ENCODE measurements at places on chromosomes 3 and 15. TPM values are rescaled to one million over a fixed set of nuclear protein-coding genes. Genes with fewer than 3 reads are reported as not detected.

- DNase-seq: no peak
Observed at GRCh38 chr3:117842086-117842485, 1132.5 kb downstream of the TUSC7 start.

The ADIPOQ gene
- total RNA-seq: not detected

DNA sequence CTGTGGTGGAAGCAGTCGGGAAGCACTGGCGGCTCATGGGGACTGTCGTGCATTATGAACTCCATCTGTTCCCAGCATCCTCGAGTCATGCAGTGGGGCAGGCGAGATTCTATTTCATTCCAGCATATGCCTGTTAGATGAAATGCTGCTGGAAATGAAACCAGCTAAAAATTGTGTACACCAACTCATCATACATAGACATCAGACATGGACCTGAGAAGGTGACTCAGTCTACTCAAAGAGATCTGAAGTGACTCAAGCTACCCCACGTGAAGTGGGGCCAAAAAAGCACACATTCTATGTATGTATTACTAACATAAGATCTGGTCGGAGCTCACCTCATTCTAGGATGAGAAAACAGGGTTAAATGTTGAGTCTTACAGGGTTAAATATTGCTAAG, 47.5 kb upstream of the FAM98B start:
- DNase-seq: no peak

DNA sequence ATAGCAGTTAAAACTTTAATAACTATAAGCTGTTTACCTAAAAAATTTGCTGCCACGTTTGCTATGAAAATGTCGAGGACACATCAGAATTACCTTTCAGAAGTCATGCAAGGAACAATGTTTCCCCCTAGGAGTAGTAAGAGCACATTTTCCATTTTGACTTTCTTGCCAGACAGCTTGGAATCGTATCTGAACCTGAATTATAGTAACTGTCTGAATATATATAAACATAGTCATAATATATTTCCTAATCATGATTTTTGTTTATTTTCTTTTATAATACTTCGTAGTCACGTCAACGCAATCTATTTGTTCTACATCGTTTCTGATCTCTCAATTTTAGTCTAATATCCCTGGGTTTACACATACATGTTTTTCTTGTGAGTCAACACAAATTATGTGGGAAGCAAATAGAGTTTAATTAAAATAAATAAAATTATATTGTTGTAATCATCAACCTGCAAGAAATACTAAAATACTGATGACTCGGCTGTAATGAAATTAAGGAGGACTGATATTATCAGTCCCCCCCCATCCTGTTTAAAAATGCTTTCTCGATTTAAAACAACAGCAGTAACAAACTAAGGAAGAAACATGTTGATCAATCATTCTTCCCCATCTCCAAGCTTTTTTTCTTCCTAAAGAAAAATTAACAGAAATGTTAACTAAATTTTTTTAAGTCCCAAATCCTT, 78.4 kb downstream of the MME start:
- no peak for DNase-seq

The C3orf85 gene
- not detected for total RNA-seq

The GATM gene
- 0.26 TPM for total RNA-seq

The NR1I2 gene
- not detected for total RNA-seq

DNA sequence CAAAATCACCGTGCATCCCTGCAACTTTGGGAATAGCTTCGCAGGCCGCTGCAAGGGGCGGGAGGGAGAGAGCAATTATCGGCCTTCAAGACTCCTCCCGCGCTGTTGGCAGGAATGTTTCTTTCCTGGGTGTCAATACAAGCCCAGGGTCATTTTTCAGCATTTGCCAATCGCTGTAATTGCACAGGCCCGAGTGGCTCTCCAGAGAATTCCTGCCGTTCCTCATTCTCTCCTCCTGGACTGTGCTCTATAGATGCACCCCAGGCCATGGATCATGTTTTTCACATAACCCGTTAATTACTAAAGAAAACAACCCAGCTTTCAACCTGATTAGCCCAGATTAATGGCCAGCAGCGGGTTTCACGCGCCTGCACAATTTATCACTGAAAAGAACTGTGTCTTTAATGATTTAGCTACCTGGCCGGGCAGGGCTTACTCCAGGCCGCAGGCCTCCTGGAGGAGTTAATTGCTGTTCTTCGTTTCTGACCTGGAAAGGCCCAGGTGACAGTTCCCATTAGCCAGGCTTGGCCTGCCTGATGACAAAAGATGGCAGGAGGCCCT, 144.3 kb downstream of the OPA1 start:
- no peak for DNase-seq

The GJD2 gene
- total RNA-seq: not detected

The COL6A5 gene
- total RNA-seq: not detected

DNA sequence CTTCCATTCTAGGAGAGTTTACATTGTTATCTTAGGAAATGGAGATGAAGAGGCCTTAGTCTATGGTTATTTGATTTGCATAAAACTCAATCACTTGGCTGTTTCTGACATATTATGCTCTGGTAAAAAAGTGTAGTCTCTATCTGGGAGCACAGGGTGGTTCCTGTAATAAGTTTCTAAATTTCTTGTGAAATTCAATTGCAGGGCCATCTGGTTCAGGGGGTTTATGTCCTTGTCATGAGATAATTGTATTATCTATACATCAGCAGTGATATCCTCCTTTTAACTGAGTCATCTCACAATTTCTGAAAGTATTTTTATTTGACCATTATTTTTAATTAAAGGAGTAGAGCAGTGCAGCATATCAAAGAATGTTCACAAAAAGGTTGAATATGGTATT, 203.3 kb downstream of the MFSD1 start:
- no peak for DNase-seq

DNA sequence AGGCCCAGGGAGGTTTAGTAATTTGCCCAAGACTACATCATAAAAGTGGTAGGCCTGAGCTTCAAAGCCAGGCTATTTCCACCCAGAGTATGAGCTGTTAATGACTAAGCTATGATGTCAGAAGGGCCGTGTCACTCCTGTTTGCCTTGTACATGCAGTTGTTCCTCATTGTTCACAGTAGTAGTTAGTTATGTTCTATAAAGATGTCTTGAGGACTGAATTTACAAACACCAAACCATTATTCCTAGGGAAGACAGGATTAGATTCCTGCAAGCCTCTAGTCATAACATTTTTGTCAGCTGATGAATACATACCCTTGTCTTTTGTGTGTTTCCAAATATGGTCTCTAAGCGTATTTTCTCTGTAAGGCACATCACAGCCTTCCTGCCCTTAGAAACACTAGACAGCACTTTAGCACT, 20.9 kb upstream of the LARS2 start:
- DNase-seq: no peak

DNA sequence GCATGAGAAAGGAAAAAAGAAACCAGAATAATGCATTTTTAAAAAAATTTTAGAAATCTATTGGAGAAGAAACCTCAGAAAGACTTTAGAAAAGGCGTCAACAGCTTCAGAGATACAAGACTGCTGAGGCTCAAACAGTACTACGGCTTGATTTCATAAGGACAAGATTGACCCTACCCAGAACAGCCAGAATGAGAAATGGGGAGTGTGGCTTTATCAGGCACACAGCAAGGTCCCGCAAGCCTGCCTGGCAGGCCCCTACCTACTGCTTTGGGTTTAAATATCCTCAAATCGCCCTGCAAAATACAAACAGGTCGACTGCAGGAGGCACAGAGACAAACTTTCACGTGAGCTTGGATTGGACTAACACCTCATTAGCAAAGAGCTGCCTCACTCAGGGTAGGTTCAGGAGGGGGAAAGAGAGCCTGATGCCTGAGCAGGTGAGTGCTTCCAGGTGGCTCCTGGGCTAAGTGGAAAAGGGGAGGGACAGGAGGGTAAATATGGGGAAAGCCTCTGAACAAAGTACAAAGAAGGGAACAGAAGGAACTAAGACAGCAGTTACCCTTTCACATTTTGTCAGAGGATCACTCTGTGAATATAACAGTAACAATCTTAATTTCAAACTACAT, 87.5 kb downstream of the RORA start:
- no peak for DNase-seq

The ZBED2 gene
- total RNA-seq: under 0.01 TPM

The CYP8B1 gene
- not detected for total RNA-seq

The NEK10 gene
- total RNA-seq: 1.9 TPM

GRCh38 chr3:36489679-36490425, 109.5 kb downstream of the STAC start:
- no peak for DNase-seq

- DNase-seq: peak; percentile 66
Observed at GRCh38 chr15:89317186-89317720, 17.4 kb downstream of the POLG start.

The TGM4 gene
- 0.13 TPM for total RNA-seq

- no peak for DNase-seq
Observed at GRCh38 chr3:43043071-43043766, 62.7 kb downstream of the POMGNT2 start.

DNA sequence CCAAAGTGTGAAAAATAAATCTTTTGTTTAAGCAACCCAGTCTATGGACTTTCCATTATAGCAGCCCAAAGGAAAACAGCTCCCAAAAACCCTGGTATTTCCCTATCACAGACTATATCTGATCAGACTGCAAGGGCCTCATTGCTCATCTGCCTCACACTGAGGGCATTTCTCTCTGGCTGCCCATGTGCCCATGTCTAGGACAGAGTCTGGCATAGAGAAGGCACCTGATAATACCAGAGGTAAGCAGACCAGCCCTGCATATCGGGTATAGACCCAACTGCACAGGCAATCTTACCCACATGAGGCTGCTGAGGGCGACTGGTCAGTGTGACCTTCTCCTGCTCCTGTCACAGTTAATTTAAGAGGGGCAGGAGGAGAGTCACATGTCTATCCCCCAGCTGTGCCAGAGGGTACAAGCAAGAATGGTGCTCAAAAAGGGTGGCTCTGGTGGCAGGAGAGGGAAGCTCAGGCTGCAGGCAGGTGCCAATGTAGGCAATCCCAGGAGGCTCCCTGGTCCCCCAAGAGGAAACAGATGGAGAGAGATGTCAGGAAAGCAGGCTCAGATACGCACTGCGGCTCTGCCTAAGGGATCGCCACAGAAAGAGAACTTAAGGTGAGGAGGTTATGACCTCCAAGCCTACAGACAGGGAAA, 3.1 kb downstream of the CSRNP1 start:
- DNase-seq: no peak

The STRIT1 gene
- not detected for total RNA-seq

GRCh38 chr15:42971830-42972229, 51.3 kb upstream of the TTBK2 start:
- no peak for DNase-seq

DNA sequence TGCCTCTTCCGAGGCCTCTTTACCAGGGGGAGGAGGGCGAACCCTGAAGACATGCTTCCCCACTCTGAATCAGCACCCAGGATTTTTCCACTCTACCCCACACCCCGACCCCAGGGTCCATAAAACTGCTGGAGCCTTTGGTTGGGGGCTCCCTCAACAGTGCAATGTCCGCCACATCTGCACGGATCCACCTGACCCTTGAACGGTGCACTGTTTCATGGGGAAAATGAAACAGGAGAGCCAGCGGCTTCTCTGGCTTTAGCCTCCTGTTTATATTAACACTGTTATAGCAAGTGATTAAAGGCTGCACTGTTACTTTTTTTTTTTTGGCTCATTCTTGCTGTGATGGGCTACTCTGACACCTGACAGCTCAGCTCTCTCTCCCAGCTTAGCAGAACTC, 124.1 kb upstream of the DLG1 start:
- DNase-seq: no peak

DNA sequence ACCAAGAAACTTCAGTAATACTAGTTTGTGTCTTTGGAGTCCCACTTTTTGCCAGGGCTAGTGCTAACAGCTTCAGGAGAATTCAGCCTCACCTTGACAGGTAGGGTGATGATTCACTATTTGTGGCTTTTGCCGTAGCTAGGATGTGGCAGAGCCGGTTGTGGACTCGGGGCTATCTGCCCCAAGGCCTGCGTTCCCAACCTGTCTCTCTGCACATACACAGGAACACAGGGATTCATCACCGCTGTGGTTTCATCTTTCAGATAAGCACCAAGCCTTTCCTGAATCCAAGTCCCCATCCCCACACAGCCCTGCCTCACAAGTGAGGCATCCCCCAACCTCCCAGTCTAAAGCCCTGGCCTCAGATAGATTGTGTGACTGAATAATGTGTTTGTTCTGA, 45.2 kb upstream of the POLG start:
- DNase-seq: no peak

GRCh38 chr15:22979238-22980188, 655 bp downstream of the CYFIP1 start:
- peak; percentile 63 for DNase-seq

The CLDN18 gene
- total RNA-seq: not detected

- DNase-seq: no peak
Observed at GRCh38 chr3:185629554-185630181, 43.6 kb downstream of the SENP2 start.

DNA sequence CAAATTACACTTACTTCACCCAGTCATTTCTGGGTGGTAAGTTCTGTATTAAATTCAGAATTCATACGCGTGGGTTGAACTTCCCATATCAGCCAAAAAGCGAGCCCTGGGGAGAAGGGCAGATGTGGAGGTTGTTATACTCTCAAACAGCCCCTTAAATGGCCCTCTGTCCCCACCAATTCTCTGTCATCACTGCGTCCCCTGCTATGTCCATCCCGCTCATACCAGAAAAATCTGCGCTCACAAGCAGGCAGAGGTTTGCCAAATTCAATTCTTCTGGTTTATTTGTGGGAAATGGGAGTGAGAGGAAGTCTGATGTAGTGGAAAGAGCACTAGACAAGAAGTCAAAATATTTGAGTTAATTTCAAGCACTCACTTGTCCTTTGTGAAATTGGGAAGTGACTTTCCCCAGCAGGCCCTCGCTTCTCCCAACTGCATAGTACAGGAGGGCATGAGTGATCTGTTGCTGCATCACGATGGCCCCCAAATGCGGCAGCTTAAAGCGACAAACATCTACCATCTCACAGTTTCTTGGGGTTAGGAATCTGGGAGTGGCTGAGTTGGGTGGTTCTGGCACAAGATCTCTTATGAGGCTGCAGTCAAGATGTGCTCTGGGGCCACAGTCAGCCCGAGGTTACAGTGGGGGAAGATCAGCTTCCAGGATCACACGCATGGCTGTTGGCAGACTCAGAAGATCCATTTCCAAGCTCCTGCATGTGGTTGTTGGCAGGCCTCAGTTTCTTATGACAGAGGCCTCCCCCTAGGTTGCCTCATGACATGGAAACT, 67.7 kb downstream of the CPN2 start:
- DNase-seq: no peak

DNA sequence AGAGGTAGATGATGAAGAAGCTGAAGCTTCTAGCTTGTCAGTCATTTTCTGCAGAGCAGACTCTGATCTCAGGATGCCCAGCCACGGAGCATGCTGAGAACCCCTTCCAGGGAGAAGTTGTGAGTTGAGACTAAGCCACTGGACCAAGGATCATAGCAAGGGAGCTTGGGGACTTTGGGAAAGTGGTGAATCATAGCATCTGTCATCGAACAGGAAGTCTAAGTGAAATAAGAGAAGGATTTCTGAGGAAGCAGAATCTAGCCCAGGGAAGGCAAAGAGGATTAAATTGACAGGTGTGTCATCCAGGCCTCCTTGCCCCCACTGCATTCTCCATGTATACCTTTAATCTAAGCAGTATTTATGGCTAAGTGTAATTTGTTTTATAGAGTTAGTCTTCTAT, 71.8 kb upstream of the TMEM108 start:
- DNase-seq: no peak

GRCh38 chr3:46068501-46068900, 41.2 kb upstream of the XCR1 start:
- DNase-seq: no peak

The GAP43 gene
- not detected for total RNA-seq

- DNase-seq: no peak
Observed at GRCh38 chr15:101320501-101321052, 25.5 kb upstream of the SNRPA1 start.

The KLHL6 gene
- total RNA-seq: 2.1 TPM
